Adrenal gland (tissue), 19 donors: ENCODE measurements at places on chromosomes 2 and 18. TPM values are rescaled to one million over a fixed set of nuclear protein-coding genes. Genes with fewer than 3 reads are reported as not detected.

DNA sequence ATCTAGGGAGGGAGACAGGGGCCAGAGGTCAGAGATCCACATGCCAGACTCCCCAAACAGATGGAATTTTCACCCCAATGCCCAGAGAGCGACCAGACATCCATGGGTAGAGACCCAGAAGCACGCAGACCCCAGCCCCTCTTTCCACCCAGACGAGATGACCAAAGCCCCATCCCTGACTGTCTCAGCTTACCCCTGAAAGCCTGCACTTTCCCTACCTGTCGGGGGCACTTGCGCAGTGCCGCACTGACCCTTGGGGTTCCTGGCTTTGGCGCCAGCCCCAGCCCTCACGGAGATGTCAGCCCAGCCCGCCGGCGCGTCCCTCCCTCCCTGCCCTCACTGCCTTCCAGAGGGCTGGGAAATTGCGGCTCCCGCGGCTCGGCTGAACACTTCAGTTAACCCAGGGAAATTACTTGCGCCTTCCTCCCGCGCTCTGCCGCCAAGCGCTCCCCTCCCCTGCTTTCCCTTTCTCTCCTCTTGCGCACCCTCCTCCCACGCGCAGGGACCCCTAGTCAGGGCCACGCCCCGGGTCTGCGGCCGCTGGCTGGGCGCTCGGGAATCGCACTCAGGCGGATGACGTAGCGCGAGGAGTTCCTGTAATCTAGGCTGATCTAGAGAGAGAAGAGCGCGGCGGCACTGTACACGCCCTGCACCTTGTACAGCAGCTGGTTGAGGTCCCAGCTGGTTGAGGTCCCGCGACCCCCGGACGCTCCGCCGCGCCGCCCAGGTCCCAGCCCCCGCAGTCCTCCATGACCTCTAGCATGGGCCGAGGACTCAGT is 12.0 kb downstream of the ALPG start:
- no peak for DNase-seq

DNA sequence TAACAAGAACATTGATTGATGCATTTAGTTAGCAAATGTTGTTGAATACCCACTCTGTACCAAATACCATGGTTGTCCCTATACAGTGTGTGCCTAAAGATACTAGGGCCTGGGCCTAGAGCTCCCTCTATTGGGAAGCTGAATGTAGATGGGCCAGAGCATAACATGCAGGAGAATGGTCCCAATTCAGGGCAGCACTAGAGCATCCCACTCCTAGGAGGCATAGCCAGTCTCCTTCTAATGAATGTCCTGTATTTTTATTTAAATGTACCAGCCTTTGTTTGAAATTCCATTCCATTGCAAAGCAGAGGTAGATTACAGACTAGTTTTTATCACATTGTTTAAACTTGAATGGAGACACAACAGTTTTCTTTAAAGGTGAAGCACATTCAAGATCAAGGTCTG is 90.6 kb downstream of the FEZ2 start:
- DNase-seq, result peak; percentile 36

- no peak for DNase-seq
Measured at GRCh38 chr18:69401226-69401971, 711 bp downstream of the DOK6 start.

- DNase-seq, result no peak
Measured at GRCh38 chr2:166148500-166149400, 20.9 kb upstream of the SCN1A start.

GRCh38 chr2:67208887-67209500 is 188.1 kb upstream of the ETAA1 start:
- no peak for DNase-seq

GRCh38 chr2:119293254-119293653 is 69.6 kb downstream of the STEAP3 start:
- no peak for DNase-seq

- DNase-seq, result no peak
Measured at GRCh38 chr18:76348267-76349066, 146.6 kb downstream of the ZNF516 start.

GRCh38 chr2:237092920-237093781 is 7.5 kb downstream of the COPS8 start:
- DNase-seq, result no peak

- no peak for DNase-seq
Measured at GRCh38 chr2:158664987-158665386, 130.1 kb upstream of the DAPL1 start.

- DNase-seq, result no peak
Measured at GRCh38 chr2:224034017-224034416, 5.1 kb downstream of the SERPINE2 start.

DNA sequence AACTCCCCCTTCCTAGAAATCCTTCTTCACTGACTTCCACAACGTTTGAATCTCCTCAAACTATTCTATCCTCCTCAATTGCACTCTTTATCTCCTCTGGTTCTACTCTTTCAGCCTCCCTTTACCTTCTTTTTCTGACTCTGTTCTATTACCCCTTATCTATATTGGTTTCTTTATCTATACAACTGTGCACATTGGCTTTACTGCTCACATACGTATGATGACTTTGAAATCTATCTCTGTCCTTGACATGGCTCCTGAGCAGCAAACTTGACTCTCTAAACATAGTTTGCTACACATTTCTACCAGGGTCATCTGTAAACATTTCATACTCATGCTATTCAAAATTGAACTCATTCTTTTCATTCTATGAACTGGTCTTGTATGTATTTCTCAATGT is 601.0 kb upstream of the LINC00305 start:
- no peak for DNase-seq

GRCh38 chr18:579238-579637 is 942 bp upstream of the CETN1 start:
- DNase-seq, result no peak

GRCh38 chr18:5309888-5310470 is 14.5 kb upstream of the ZBTB14 start:
- no peak for DNase-seq

The PNPT1 gene
- 35.7 TPM for polyA plus RNA-seq

The KIAA2012 gene
- polyA plus RNA-seq, result 0.09 TPM

The PHOSPHO2 gene
- 2.3 TPM for polyA plus RNA-seq

The L3MBTL4 gene
- 3.9 TPM for polyA plus RNA-seq
